ENCODE measurements at places on chromosomes 5 and 9.

- DNase-seq = no peak
Measured at GRCh38 chr9:137516144-137516917, 33.9 kb downstream of the PNPLA7 start.

DNA sequence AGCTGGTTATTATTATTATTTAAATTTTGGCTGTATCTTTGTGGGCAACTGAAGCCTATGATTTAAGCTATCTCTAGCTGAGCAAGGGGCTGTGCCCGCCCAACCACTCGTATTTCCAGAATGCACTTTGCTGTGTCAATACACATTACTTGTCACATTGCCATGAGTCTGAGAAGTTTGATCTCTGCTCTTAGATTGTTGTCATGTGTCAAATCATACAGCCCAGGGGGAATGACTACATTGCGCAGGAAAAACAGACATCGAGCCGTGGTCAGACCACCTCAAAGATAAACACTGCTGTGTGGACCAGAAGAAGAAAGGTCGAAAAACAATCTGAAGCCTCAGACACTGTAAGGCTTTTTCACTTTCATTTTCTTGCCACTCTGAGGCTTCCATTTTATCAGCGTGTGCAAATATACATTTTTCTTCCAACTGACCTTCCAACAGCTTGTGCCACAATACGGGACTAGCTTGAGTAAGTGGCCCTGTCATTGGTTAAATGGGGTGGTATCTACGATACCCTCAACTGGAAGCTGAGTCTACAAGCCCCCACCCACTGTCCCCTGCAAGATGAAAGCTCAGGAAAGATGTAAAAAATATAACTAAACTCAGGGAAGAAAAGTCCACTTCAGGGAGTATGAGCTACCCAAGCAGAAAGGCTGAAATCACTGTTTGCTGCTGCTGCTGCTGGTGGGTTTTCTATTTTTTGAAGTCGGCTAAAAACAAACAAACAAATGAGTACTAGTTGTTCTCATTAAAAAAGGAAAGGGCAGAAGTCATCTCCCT lies 603.0 kb downstream of the BNC2 start:
- no peak for DNase-seq

GRCh38 chr5:31122998-31123951 lies 70.2 kb upstream of the CDH6 start:
- no peak for DNase-seq

GRCh38 chr5:120640778-120641177 lies 176.7 kb downstream of the PRR16 start:
- no peak for DNase-seq

DNA sequence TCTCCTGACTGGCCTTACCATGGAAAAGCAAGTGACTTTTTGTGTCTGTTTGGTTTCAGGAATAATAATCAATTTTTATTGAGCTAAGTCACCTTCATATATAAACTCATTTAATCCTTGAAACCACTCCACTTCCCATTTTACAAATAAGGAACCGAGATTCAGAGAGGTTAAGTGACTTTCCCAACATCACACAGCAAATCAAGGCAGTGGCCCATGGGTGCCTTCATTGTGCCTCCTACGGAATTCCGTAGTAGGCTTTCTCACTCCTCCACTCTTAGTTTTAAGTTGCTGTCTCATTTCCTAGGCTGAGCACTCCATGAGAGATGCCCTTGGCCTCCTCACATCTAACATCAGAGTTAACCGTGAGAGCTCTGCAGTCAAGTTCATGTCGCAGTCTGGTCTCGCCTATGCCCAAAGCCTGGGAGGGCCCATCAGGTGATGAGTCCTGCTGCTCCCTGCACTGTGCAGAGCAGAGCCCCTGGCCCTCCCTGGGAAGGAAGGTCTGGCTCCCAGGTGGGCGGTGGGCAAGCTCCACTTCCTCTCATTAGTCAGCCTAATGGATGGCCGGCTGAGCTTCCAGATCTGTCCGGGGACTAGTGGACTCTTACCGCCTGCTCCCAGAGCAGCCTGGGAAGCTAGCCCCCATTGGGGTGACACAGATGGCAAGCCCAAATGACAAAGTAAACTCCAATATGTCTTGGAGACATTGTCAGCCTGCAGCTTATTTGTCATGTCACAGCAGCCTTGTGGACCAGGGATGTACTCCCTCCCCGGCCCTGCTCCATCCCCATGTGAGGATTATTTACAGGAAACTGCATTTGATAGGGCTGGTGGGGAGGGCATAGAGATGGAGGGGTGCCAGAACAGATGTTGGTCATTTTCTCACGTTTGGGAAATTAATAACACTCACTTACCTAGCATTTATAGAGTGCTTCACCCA lies 123.4 kb downstream of the MVB12B start:
- no peak for DNase-seq

DNA sequence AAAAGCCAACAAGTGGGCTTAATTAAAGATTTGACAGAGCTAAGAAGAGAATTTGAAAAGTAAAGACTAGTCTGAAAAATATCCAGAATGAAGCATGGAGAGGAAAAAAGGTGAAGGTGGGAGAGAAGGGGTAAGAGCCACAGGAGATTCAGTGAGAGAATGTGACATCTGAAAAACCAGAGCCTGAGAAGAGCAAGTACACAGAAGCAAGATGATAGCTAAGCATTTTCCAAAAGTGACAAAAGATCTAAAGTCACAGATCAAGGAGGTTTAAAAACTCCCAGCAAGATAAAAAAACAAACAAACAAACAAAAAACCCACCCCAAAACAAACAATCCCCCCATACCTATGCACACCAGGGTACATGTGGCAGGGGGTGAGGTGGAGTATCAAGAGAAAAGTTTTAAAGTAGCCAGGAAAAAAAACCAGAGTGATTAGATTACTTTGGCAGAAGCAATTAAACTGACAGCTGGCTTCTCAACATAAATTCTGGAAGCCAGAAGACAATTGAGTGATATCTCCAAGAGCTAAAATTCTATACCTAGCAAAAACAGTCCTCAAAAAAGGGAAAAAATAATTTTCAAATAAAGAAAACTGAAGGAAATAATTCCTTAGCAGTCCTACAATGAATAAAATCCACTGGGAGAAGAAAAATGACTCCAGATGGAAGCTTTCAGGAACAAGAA lies 111.4 kb downstream of the RAPGEF6 start:
- no peak for DNase-seq

- DNase-seq = no peak
Measured at GRCh38 chr5:151662805-151663204, 23.9 kb downstream of the SPARC start.

DNA sequence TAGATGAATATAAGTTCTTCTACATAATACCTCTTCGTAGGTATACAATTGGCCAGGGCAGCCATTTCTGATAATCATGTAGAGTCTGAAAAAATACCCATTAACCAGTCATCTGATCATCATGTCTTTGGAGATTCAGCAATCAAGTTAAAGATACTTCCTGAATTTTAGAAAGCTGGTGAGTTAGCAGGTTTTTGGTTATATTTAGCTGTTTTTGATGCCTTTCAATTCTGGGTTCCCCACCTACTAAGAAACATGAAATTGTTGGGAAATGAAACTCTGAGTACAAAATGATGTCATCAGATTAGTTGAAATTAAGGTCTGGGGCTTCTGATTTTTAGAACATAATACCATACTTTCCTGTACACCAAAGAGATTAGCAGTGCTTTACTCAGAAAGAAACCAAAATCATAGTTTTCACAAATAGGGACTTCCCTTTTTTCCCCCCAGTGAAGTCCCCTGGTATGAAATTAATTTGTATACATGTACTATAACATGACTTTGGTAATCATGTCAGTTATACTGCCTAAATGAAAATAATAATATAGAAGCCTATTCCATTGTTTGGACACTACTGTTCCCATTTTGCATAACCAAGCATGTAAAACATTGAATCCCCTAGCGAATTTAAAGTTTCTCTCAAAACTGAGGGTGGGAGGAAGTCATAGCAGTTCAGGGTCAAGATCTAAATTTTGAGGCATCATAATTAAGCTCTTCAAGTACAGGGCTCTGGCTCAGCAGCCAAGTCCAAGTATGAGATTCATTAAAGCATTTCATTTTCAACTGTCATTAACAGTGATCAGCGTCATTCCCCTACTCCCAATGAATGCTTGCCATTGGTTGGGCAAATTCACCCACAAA lies 17.9 kb downstream of the PRLR start:
- DNase-seq = no peak

DNA sequence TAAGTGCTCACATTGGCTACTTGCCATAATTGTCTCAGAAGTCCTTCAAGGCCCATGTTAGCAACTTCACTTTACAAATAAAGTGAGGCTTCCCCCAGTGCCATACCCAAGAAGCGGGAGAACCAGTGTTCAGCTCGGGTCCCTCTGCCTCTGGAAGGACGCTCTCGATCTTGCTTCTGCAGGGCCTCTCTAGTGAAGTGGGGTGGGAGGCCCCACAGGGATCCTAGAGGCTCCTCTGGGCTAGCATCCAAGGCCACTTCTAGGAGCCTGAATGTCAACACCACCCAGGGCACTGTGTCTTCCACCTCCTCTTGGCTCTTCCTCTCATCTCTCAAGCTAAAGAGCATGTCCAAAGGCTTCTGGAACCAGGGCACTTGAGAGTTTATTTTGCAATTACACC lies 282.5 kb downstream of the GADD45G start:
- DNase-seq = no peak
